Type B pancreatic cell (in vitro differentiated cells): ENCODE measurements at places on chromosomes 6 and 20. TPM values are rescaled to one million over a fixed set of nuclear protein-coding genes. Genes with fewer than 3 reads are reported as not detected.

The OPRM1 gene
- total RNA-seq: not detected in 2 replicates

The RFX6 gene
- 18.3 and 23.9 TPM in 2 replicates for total RNA-seq

The XKR7 gene
- 4.2 and 4.9 TPM in 2 replicates for total RNA-seq

The AVP gene
- not detected in 2 replicates for total RNA-seq

The TPX2 gene
- 45.0 and 130 TPM in 2 replicates for total RNA-seq

The OOEP gene
- not detected in 2 replicates for total RNA-seq

The AFG1L gene
- total RNA-seq: 7.8 and 9.6 TPM in 2 replicates

The TNXB gene
- 20.8 and 22.2 TPM in 2 replicates for total RNA-seq

The SLC32A1 gene
- not detected in 2 replicates for total RNA-seq

The CALHM5 gene
- 0.10 and 0.46 TPM in 2 replicates for total RNA-seq

The TP53TG5 gene
- total RNA-seq: 0.57 TPM in 1 of 2 replicates, not detected in the other

The MYMX gene
- total RNA-seq: 0.53 and 0.59 TPM in 2 replicates

The TRMT11 gene
- total RNA-seq: 16.3 and 22.3 TPM in 2 replicates

The SERPINB6 gene
- 57.5 and 61.2 TPM in 2 replicates for total RNA-seq

The CRISP3 gene
- 57.4 and 120 TPM in 2 replicates for total RNA-seq

The PNPLA1 gene
- total RNA-seq: 0.12 TPM in 1 of 2 replicates, not detected in the other

The TNFRSF6B gene
- not detected in 2 replicates for total RNA-seq
